ENCODE measurements at places on chromosomes 6 and 20. TPM values are rescaled to one million over a fixed set of nuclear protein-coding genes. Genes with fewer than 3 reads are reported as not detected.

The CALHM4 gene
- not detected for total RNA-seq

The DNMT3B gene
- total RNA-seq = 2.9 TPM

The LPA gene
- total RNA-seq = not detected

The TRIM31 gene
- not detected for total RNA-seq

The SPTLC3 gene
- total RNA-seq = 1.4 TPM

The PRSS35 gene
- not detected for total RNA-seq

The SLC17A3 gene
- total RNA-seq = 0.17 TPM
